HS-27A (cell line): ENCODE measurements at places on chromosomes 16 and 17.

- no peak for DNase-seq
Measured at GRCh38 chr16:53282328-53282727, 151.9 kb upstream of the RBL2 start.

DNA sequence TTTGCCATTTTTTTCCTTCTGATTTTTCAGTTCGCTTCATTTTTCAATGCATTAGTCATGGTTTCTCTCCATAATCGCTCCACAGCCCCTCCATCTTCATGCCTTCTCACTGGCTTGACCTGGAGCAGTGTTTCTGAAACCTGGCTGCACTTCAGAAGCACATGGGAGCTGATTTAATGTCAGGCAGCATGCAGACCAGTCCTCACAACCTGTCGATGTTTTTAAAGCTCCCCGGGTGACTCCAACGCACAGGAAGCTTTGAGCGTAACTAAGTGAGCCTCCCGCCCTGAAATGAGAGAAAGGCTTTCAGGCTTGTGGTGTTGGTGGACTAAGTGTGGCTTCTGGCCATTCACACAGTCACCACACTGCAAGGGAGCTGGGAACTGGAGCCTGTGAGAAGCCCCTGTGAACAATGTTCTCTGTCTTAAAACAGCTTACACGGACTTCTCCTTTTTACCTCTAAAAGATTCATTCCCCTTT is 16.8 kb upstream of the DRG2 start:
- no peak for DNase-seq

DNA sequence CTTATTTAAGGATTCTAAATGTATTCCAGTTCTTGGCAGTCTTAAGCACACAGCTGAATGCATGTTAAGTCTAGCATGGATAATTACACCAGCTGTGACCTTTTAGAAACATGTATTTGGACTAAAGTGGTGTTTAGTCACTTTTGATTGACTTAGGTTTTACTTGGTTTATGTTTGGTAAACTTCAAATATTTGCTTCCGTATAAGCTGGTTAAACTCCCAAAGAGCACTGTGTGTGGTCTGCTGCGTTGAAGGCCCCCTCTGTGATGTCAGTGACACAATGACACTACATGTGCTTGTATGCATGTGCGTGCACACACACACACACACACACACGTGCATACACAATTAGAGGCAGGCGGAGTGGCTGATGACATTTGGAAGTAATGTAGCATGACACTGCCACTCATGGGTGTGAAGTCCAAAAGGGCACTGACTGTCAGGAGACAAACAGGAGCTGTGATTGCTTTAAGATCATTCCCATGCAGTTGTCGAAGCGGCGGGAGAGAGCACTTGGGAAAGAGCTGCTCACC is 156.1 kb upstream of the CDH13 start:
- DNase-seq = no peak

- no peak for DNase-seq
Measured at GRCh38 chr16:57127037-57127763, 34.8 kb downstream of the CPNE2 start.
